Left lung (tissue), 14 donors: ENCODE measurements at places on chromosomes 1 and 21.

DNA sequence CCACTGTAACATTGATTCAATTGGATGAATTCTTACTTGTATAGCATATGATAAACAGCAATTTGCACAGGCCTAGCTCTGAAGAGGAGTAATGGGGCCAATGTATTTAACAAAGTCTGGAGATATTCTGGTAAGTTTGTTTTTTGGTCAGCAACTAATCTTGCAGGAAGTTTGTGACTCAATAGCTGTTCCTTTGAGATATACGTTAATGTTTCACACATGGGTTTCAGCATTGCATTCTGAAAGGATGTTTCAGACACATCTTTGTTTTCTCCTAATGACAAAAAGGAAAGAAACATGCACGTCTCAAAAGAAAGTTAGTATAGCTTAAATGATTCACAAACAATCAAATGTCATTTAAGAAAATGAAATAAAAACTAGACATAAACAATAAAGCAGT lies 49.0 kb downstream of the LTN1 start:
- H3K27ac ChIP-seq = no peak overlapping the region
- no peaks in the 10 kb centered on the region for H3K27me3 ChIP-seq
- no peak for DNase-seq

GRCh38 chr1:226988334-226988666 lies 48.2 kb downstream of the COQ8A start:
- H3K4me3 ChIP-seq = no peak overlapping the region
- H3K27ac ChIP-seq = peak overlapping the region; percentile 33
- H3K27me3 ChIP-seq = no peaks in the 10 kb centered on the region
- H3K4me1 ChIP-seq = peaks cover 12% of the 10 kb centered on the region
- no peak for DNase-seq

DNA sequence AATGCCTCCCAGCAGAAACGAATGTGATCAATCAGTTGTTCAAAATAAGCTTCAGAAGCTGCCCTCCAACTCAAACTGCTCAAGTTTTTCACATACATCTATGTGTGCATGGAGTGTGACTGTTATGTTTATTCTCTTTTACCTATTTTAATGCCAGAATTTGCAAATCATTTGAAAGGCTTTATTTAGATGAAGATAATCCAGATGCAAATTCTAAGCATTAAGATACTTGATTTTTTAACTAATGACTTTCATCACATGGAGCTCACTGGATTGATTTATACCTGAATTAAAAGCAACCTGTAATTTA lies 69.5 kb downstream of the PLD5 start:
- no peaks in the 10 kb centered on the region for H3K27me3 ChIP-seq
- H3K4me1 ChIP-seq = no peaks in the 10 kb centered on the region
- no peak overlapping the region for H3K4me3 ChIP-seq
- DNase-seq = no peak
- no peaks in the 10 kb centered on the region for H3K36me3 ChIP-seq
- no peak overlapping the region for H3K27ac ChIP-seq

DNA sequence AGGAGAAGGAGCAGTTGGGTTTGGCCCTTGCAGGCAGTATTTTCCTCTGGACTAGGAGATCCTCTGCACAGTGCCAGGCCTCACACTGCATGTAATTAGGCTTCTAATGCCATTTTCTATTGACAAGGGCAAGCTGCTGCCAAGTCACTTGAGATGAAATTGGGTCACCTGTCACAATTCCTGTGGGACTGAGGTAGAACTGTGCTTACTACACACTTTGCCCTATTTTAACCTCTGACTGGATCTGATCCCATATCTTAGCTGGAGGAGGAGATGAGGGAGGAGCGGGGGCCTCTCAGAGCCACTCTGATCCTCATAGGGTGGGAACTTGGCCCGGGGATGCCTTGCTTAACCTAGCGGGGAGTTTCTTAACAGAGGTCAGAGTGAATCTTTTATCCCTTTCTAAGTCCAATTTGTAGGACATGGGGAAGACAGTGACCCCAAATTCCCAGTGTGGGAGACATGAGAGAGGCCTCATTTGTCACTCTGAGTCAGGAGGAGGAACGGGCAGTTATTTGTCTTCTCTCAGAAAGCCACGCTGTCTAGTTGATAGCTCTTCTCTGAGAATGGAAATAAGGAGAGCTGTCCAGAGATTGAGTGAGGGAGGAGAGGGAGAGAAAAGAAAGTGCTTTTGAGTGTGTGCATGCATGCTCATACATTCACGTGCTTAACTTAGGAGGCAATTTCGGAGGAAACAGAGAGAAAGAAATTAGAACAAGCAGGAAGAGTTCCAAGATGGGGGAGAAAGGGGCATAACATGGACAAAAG lies 121.3 kb downstream of the CACNA1E start:
- H3K36me3 ChIP-seq = no peaks in the 10 kb centered on the region
- no peak overlapping the region for H3K27ac ChIP-seq
- H3K27me3 ChIP-seq = no peaks in the 10 kb centered on the region
- H3K4me3 ChIP-seq = no peak overlapping the region
- no peak for DNase-seq

DNA sequence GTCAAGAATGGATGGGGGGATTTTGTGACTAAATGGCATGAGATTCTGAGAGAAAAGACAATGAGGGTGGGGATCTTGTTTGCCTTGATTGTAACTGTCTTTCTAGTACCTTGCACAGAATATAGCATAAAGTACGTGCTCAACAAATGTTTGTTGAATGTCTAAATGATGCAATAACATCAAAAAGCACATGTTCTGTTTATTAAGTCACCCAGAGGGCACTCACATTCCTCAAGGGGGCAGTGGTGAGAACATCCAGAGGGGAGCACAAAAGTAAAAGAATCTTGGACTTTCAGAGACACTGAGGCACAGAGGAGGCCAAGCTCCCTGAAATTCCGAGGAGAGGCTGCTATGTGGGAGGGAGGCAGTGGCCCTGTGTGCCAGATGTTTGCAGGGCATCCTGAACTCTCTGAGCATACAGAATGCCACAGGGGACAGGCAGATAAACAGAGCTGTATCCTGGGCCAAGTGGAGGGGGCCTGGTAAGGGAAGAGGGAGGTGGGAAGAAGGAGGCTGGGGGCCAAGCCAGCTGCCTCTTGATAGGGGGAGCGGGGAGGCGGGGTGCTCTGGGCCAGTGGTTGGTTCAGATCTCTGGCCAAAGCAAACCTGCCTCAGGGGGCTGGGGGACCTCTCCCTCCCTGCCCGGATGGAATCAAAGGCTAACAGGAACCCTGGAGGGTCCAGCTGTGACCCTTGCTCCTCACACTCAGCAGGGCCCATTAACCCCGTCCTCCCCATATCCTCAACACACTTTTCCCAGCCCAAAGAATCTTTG lies 6.5 kb upstream of the ATP1A2 start:
- peaks cover 8% of the 10 kb centered on the region for H3K27me3 ChIP-seq
- no peak overlapping the region for H3K4me3 ChIP-seq
- no peak overlapping the region for H3K27ac ChIP-seq
- no peaks in the 10 kb centered on the region for H3K4me1 ChIP-seq

- H3K4me1 ChIP-seq = no peaks in the 10 kb centered on the region
- no peaks in the 10 kb centered on the region for H3K27me3 ChIP-seq
- no peak overlapping the region for H3K27ac ChIP-seq
- H3K36me3 ChIP-seq = no peaks in the 10 kb centered on the region
Observed at GRCh38 chr1:70361727-70362398, 7.3 kb upstream of the ANKRD13C start.

DNA sequence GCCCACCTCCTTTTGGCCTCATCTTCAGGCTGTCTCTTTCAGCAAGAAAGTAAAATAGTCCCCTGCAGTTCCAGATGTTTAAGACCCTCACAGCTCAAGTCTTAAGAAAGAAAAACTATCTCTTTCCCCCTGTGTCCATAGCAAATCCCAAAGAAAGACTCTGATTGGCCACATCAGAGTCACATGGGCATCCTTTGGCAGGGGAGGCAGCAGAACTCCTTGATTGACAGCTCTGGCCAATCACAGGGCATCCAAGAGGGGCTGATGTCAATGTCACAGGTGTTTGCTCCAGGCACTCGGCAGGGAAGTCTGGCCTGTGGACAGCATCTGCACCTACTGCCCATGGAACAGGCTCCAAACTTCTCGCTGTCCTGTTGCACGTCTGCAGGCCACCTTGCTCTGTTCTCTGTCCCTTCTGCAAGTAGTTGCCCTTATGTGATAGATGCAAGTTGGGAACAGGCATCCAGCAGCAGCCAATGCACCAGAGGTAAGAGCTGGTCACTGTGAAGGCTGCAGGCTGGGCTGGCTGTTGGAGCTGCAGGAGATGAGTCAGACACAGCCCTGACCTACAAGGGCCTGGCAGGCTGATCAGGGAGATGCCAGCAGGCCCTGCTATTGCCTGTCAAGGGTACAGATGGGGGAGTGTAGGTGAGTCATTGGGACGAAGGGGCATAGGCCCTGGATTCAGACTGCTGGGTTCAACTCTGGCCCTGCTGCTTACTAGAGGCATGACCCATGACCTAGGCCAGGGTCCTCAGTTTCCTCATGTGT lies 96.8 kb upstream of the TMEM51 start:
- H3K4me3 ChIP-seq = no peak overlapping the region
- H3K4me1 ChIP-seq = no peaks in the 10 kb centered on the region
- H3K27ac ChIP-seq = no peak overlapping the region
- DNase-seq = no peak

- no peak for DNase-seq
- H3K36me3 ChIP-seq = no peaks in the 10 kb centered on the region
- H3K27me3 ChIP-seq = no peaks in the 10 kb centered on the region
- H3K27ac ChIP-seq = no peak overlapping the region
- no peak overlapping the region for H3K4me3 ChIP-seq
Observed at GRCh38 chr21:37542512-37542911, 175.9 kb downstream of the DYRK1A start.

DNA sequence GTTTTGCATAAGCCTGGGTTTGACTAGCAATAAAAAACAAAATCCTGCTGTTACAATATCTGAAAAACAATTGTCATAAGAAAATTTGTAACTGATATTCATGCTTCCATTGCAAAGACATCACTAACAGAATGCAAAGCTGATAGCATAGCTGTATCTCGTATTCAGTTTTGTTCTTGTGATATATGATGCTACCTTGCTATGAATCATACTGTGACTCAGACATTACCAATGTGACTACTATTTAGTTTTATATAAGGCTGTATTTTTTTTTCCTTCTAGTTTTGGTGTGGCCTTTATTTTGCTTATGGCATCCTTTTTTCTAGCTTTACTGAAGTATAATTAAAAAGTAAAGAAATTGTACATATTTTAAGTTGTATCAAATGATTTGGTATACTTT lies 1381.8 kb downstream of the MRPL39 start:
- H3K27ac ChIP-seq = no peak overlapping the region
- no peaks in the 10 kb centered on the region for H3K27me3 ChIP-seq
- H3K36me3 ChIP-seq = no peaks in the 10 kb centered on the region
- H3K4me1 ChIP-seq = no peaks in the 10 kb centered on the region
- H3K4me3 ChIP-seq = no peak overlapping the region
- no peak for DNase-seq

GRCh38 chr1:161066694-161067093 lies 3.0 kb downstream of the ARHGAP30 start:
- H3K27ac ChIP-seq = no peak overlapping the region
- no peaks in the 10 kb centered on the region for H3K27me3 ChIP-seq
- H3K4me3 ChIP-seq = no peak overlapping the region
- H3K4me1 ChIP-seq = no peaks in the 10 kb centered on the region

DNA sequence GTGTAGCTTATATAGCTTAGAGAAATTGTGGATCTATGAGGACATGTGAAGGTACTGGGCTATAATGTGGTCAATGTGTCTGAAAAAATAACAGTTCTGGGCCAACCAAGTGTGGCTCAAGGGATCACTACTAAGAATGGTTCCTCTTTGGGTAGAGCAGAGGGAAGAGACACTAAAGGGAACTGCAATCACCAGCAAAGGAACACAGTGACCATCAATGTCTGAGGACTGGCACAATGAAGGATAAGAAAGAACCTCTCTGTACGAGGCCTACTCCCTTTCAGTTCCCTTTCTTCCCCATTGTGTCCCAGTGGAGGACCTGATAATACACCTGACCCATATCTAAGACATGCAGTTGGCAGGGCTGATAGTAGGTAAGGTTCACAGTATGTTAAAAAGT lies 89.9 kb upstream of the JAK1 start:
- H3K4me1 ChIP-seq = peaks cover 65% of the 10 kb centered on the region
- H3K36me3 ChIP-seq = no peaks in the 10 kb centered on the region
- no peak for DNase-seq
- no peak overlapping the region for H3K4me3 ChIP-seq

DNA sequence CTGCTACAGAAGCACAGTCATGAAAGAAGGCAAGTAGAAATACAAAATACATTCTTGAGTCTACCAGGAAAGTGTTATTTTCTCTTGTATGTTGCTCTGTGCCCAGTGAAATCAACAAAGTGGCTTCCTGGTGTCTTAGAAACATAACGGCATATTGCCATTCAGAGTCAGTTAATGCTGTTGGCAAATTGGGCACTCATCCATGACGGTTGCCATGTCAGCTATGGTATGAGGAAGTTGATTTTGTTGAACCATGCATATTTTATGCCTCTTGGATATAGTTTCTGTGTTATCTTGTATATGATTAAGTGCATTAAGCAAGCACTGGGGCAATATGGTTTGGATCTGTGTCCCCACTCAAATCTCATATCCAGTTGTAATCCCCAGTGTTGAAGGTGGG lies 153.1 kb upstream of the CXADR start:
- H3K4me3 ChIP-seq = no peak overlapping the region
- no peaks in the 10 kb centered on the region for H3K27me3 ChIP-seq
- no peaks in the 10 kb centered on the region for H3K4me1 ChIP-seq
- no peak for DNase-seq
- H3K36me3 ChIP-seq = no peaks in the 10 kb centered on the region
- H3K27ac ChIP-seq = no peak overlapping the region

GRCh38 chr1:34477632-34478141 lies 277.2 kb upstream of the GJB5 start:
- no peaks in the 10 kb centered on the region for H3K36me3 ChIP-seq
- H3K27ac ChIP-seq = no peak overlapping the region
- no peaks in the 10 kb centered on the region for H3K4me1 ChIP-seq
- no peak for DNase-seq
- no peak overlapping the region for H3K4me3 ChIP-seq

DNA sequence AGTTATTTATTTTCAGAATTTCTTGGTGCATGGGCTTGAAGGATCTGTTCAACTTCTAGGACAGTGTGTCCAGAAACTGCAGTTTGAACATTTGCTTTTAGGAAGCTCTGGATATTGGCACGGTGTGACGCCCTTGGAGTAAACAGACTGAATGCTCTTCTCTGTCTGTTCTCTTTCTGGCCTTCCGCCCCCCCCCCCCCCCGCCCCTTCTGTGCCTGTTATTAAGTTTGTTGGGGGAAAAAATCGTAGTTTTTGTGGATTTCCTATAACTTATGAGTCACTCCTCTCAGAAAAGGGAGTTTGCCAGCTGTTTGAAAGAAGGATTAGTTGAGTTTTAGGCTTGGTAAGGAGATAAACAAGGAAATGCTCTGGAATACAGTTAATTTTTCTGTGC lies 1.2 kb downstream of the KCTD3 start:
- H3K27me3 ChIP-seq = no peaks in the 10 kb centered on the region
- H3K4me3 ChIP-seq = peak overlapping the region; percentile 70
- H3K27ac ChIP-seq = peak overlapping the region; percentile 84
- H3K36me3 ChIP-seq = no peaks in the 10 kb centered on the region
- peak; percentile 52 for DNase-seq

- H3K36me3 ChIP-seq = no peaks in the 10 kb centered on the region
- DNase-seq = no peak
- H3K27ac ChIP-seq = no peak overlapping the region
- H3K27me3 ChIP-seq = no peaks in the 10 kb centered on the region
- no peak overlapping the region for H3K4me3 ChIP-seq
Observed at GRCh38 chr21:45154511-45155508, 80.4 kb downstream of the ADARB1 start.
